ENCODE measurements at places on chromosomes 7 and 10. TPM values are rescaled to one million over a fixed set of nuclear protein-coding genes. Genes with fewer than 3 reads are reported as not detected.

DNA sequence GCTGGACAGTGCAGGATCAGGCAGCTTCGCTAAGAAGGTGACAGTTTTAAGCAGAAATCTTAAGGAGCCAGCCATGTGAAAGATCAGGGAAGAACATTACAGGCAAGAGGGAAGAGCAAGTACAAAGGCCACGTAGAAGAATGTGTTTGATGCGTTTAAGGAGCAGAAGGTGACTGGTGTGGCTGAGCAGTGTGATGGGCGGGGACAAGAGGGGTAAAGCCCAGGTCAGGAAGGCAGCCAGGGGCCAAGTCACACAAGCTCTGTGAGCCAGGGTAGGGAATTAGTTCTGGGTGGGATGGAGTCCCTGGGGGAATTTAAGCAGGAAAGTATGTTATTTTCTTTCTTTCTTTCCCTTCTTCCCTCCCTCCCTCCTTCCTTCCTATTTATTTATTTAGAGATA lies 166.9 kb downstream of the SH3PXD2A start:
- peaks cover 9% of the 10 kb centered on the region for H3K4me1 ChIP-seq
- no peaks in the 10 kb centered on the region for H3K27me3 ChIP-seq
- DNase-seq: no peak
- H3K36me3 ChIP-seq: no peaks in the 10 kb centered on the region

DNA sequence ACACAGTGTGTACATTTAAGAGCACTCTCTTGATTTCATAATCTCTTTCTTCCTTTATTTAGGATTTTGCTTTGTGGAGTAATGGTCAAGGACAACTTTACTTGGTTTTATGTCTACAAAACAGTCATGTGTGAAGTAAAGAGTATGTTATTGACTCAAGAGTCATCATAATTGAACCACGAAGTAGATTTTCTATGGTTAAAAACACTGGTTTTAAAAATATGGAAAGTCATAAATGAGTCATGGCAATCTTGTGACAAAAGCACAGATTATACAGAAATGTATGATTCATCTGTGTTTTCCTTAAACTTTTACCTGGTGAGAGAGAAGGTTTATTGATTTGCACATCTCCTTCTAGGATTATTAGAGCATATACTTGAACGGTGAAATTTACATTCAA lies 969.7 kb downstream of the GATA3 start:
- no peaks in the 10 kb centered on the region for H3K4me1 ChIP-seq
- no peak for DNase-seq
- H3K36me3 ChIP-seq: no peaks in the 10 kb centered on the region
- no peak overlapping the region for H3K4me3 ChIP-seq

- H3K27me3 ChIP-seq: no peaks in the 10 kb centered on the region
- H3K36me3 ChIP-seq: no peaks in the 10 kb centered on the region
- no peak overlapping the region for H3K27ac ChIP-seq
- no peak for DNase-seq
- no peaks in the 10 kb centered on the region for H3K4me1 ChIP-seq
- H3K4me3 ChIP-seq: no peak overlapping the region
Measured at GRCh38 chr7:109532262-109532992, 962.8 kb downstream of the DNAJB9 start.

GRCh38 chr7:11437994-11438393 lies 394.0 kb downstream of the THSD7A start:
- H3K4me3 ChIP-seq: no peak overlapping the region
- H3K27ac ChIP-seq: no peak overlapping the region
- H3K4me1 ChIP-seq: peaks cover 12% of the 10 kb centered on the region
- DNase-seq: peak; percentile 34
- H3K27me3 ChIP-seq: no peaks in the 10 kb centered on the region
- no peaks in the 10 kb centered on the region for H3K36me3 ChIP-seq

DNA sequence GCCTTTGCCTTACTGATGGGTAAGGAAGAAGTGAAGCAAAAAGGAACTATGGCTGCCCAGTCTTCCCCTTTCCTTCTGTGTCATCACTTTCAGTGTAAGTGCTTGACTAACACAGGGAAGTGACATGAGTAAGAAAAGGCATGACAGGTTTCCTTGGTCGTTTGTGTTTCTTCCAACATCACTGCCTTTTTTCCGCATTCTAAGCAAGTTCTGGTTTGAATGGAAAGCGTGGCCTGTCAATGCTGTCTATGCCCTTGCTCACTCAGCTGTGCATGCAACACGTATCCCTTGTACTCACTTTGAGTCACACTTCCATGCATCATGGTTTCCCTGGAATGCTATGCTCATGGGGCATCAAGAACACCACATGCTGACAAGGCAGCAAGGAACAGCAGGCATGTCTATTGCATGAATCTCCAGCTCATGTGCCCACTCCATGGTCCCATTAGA lies 111.8 kb downstream of the OAT start:
- DNase-seq: peak; percentile 14
- no peaks in the 10 kb centered on the region for H3K36me3 ChIP-seq
- H3K27me3 ChIP-seq: peaks cover 5% of the 10 kb centered on the region
- H3K4me1 ChIP-seq: no peaks in the 10 kb centered on the region
- no peak overlapping the region for H3K4me3 ChIP-seq
- H3K27ac ChIP-seq: no peak overlapping the region

GRCh38 chr7:92178928-92179924 lies at the start of gene LRRD1:
Gene LRRD1, minus strand, starts transcription at chr7:92179142. Its CDS starts 13,940 bp downstream, at chr7:92165202.
- peak within 1 kb of the TSS; percentile 70 for H3K4me3 ChIP-seq
- peak; percentile 93 for DNase-seq
- H3K27ac ChIP-seq: peak within 1 kb of the TSS; percentile 71
- 0 out of 2 replicates have a peak, but pooled peaks cover 4% of the 10 kb centered on the region for H3K4me1 ChIP-seq
- no peaks in the 10 kb centered on the region for H3K27me3 ChIP-seq

GRCh38 chr7:78996013-78996412 lies 457.5 kb downstream of the MAGI2 start:
- no peaks in the 10 kb centered on the region for H3K4me1 ChIP-seq
- H3K27me3 ChIP-seq: no peaks in the 10 kb centered on the region
- no peak overlapping the region for H3K27ac ChIP-seq
- H3K4me3 ChIP-seq: no peak overlapping the region
- H3K36me3 ChIP-seq: no peaks in the 10 kb centered on the region

- H3K27me3 ChIP-seq: no peaks in the 10 kb centered on the region
- H3K27ac ChIP-seq: no peak overlapping the region
- DNase-seq: no peak
Measured at GRCh38 chr10:110915035-110915434, 3.9 kb downstream of the BBIP1 start.

DNA sequence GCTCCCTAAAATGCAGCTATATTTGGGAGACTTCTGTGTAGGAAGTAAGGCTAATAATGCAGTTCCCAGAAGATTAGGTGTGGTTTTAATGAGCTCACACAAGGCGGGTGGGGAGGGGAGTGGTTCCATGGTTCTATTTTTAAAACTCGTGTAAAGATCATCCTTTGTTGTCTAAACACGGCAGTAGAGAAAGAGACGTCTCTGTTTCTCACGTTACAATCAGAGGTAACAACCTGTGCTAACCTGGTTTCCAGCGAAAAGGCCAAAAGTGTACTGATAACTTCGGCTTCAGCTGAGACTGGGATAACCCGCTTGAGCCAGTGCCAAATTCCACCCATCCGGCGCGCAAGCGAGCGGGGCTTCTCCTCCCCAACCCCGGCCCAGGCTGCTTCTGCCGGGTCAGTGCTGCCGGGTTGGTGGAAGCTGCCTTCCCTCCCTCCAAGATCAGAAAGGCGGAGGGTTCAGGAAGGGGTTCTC lies 2.5 kb upstream of the MAP3K8 start:
- H3K4me1 ChIP-seq: peaks cover 13% of the 10 kb centered on the region
- DNase-seq: peak; percentile 66
- H3K4me3 ChIP-seq: no peak overlapping the region

DNA sequence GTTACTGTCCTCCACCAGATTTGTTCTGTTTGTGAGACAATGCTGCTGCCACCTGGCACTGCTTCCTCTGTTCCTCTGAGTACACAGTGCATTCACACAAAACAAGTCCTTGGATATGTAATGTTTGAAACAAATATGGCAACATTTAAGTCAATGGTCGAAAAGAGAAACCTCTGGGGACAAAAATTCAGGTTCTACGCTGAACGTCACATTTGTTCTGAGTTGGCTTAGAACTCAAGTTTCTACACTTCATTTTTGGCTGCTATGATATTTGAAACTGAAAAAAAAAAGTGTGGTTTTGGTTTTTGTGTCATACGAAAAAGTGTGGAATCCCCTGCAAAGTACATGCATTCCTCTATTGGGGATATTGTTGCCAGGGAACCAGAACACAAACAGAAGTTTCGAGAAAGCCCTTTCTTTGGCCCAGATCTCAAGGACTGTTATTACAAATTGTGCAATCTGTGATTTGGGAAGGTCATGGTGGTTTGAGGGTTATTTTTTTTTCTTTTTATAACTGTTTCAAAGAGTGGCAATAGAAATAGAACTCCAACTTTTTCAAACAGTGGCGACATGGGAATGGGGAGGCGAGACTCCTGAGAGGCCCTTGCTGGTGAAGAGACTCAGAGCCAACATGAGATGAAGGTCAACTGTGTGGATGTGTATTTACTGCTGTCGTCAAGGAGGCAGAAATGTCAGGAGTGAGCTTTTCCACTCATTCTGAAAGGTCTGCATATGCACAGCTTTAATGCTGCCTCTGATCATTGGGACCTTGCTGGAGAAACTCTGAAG lies 127.5 kb downstream of the CUBN start:
- no peaks in the 10 kb centered on the region for H3K27me3 ChIP-seq
- no peaks in the 10 kb centered on the region for H3K36me3 ChIP-seq
- peak overlapping the region; percentile 99 for H3K27ac ChIP-seq

DNA sequence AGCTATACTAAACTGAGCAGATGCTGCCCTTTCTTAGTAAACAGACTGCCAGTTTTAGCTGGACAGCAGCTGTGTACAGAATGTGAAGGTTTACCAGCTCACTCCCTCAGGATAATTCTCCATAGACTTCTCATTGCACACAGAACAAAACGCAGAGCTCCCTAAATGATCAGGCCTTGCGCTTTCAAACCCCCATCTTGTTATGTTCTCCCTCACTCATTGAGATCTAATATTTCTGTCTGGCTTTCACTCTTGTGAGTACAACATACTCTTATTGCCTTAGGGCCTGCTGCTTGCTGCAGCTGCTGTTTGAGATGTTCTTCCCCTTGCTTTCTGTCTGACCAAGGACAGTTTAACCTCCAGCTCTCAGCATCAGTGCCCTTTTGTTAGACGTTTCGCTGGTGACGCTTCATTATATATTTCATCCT lies 17.3 kb downstream of the VWDE start:
- DNase-seq: no peak
- H3K27ac ChIP-seq: no peak overlapping the region
- H3K27me3 ChIP-seq: no peaks in the 10 kb centered on the region
- H3K4me3 ChIP-seq: no peak overlapping the region
- H3K4me1 ChIP-seq: no peaks in the 10 kb centered on the region

DNA sequence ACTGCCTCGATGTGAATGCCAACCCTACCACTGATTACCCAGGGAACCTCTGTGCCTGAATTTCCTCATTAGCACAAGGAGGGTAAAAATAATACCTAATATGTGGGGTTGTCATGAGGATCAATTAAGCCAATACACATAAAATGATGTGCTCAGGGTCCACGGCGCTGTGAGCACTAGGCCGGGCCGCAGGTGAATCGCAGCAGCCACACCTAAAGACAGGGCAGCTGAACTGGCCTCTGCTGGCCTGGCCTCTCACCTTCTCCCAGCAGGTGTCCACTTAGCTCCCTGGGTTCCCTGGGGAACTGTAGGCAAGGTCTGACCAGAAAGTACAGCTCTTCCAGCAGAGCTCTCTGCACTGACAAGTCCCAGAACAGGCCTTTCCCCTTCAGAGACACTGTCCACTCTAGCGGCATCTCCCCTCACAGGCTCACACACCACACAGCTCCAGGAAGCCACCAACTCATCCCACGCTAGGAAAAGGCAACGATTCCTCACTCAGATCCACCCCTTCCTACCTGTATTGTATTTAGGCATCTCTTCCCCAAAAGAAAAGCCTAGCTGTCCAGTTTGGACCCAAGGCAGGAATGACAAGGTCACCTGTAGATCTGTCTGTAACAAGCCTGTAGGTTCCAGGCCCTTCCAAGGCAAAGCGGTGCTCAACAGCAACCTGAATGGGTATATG lies 273.1 kb downstream of the USP6NL start:
- H3K27ac ChIP-seq: no peak overlapping the region
- H3K4me3 ChIP-seq: no peak overlapping the region
- no peaks in the 10 kb centered on the region for H3K36me3 ChIP-seq
- H3K4me1 ChIP-seq: no peaks in the 10 kb centered on the region

GRCh38 chr7:28297801-28298459 lies 114.4 kb upstream of the CREB5 start:
- H3K27me3 ChIP-seq: no peaks in the 10 kb centered on the region
- no peak for DNase-seq
- peaks cover 38% of the 10 kb centered on the region for H3K4me1 ChIP-seq
- H3K27ac ChIP-seq: no peak overlapping the region

DNA sequence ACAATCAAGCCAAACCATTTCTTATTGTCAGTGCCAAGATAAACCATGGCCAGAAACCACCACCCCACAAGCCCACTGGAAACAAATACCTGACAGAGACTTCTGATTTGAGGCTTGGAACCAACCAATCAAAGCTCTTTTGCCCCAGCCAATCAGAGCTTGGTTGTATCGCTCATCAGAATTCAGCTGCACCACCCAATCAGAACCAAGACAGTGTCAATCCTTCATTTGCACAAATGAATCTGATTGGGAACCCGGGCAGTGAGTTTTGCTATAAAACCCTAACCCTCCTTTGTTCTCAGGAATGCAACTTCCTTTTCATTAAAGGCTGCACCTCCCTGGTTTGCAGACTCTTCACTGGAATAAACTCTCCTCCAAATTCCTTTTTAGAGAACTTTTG lies 87.4 kb downstream of the ELAPOR2 start:
- H3K27ac ChIP-seq: no peak overlapping the region
- no peaks in the 10 kb centered on the region for H3K4me1 ChIP-seq
- no peaks in the 10 kb centered on the region for H3K36me3 ChIP-seq
- H3K27me3 ChIP-seq: no peaks in the 10 kb centered on the region
- H3K4me3 ChIP-seq: no peak overlapping the region
- DNase-seq: no peak

DNA sequence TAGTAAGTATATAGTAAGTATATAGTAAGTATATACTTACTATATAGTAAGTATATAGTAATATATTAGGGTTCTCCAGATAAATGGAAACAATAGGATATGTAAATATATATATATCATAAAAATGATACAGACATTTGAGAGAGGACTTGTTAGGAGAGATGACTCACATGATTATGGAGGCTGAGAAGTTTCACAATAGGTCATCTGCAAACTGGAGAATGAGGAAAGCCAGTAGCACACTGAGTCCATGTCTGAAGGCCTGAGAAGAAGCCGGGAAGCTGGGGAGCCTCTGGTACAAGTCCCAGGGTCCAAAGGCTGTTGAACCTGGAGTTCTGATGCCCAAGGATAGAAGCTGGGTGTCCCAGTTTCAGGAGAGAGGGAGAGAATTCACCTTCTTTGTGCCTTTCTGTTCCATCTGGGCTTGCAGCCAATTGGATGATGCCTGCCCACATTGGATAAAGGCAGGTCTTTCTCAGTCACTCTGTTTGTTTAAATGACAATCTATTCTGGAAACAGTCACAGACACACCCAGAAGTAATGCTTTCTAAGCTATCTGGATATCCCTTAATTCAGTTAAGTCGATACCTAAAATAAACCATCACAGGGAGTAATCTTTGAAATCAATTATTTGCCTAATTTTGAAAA lies 205.5 kb upstream of the CDC14C start:
- no peak overlapping the region for H3K4me3 ChIP-seq
- no peaks in the 10 kb centered on the region for H3K36me3 ChIP-seq
- no peaks in the 10 kb centered on the region for H3K27me3 ChIP-seq

HPSE2 gene
- total RNA-seq: not detected

DYDC2 gene
- not detected for total RNA-seq

PVRIG gene
- not detected for total RNA-seq

SLC25A13 gene
- total RNA-seq: 19.1 TPM

NUB1 gene
- total RNA-seq: 43.4 TPM

LRRD1 gene
- total RNA-seq: not detected

SLC16A12 gene
- not detected for total RNA-seq
